ENCODE measurements at places on chromosomes 12 and 14.

DNA sequence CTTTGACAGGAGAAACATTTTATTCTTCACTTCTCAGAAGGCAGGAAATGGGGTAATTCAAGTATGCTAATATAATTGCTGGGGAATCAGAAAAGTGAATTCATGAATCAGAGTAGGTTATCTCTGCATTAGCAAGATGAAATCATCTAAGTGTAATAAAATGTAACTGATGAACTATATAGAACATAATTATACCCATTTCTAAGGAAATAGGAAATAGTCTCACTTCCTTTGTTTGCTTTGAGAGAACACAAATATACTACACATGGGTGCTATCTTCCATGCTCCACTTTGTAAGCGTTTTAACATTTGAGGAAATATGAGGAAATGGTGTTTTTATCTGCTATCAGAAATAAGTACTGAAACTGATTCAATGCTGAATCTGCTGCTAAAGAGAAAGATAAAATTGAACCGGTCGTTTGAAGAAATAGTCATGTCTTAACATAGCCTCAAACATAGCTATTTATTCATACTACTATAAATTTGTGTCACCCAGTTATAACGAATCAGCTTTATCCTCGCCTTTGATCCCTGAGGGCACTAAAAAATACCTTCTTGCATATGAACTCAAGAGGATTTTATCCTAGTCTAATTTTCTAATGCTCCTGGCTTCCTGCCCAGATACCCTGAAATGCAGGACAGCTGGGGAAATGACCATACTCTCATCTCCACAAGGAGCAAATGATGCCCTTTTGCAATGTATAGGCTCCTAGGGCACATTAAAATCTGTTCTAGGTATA lies 696.0 kb downstream of the C12orf50 start:
- DNase-seq, result no peak

DNA sequence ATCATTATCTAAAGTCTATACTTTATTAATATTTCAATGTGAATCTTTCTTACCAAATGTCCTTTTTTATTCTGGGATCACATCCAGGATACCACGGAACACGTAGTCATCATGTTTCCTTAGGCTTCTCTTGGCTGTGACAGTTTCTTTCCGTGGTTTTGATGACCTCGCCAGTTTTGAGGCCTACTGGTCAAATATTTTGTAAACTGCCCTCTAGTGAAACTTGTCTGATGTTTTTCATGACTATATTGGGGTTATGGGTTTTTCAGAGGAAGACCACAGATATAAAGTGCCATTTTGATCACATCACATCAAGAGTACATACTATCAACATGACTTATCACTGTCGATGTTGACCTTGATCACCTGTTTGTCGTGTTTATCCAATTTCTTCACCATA lies 14.1 kb upstream of the SERPINA6 start:
- DNase-seq, result no peak

DNA sequence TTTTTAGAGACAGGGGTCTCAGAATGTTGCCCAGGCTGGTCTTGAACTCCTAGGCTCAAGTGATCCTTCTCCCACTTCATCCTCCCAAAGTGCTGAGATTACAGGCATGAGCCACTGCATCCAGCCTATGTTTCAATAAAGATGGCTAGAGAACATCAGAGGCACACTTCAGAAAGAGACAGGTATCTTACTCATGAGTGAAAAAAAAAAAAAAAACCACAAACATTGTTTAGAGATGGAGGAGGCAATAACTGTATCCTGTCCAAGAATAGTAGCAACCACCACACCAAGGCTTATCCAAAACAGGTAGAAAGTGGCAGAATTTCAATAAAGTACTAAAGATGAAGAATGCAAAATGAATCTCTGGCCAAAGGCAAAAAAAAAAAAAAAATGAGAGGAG lies 30.3 kb downstream of the EEA1 start:
- no peak for DNase-seq

DNA sequence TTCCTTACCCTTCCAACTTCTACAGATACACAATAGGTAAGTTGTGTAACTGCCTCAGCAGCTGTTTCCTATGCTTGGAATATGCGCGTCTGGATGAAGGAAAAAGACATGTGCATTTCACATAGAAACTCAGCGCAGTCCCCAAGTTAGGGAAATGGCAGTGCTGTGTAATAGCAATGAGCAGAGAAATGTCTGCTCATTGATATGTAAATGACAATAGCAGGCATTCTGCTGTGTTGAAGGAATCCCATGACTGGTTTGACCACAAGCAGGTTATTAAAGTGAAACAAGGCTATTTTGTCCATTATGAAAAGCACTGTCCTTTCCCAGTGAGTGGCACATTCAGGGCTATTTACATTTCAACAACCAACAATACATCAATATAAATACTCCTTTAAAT lies 106.6 kb downstream of the BTG1 start:
- no peak for DNase-seq

DNA sequence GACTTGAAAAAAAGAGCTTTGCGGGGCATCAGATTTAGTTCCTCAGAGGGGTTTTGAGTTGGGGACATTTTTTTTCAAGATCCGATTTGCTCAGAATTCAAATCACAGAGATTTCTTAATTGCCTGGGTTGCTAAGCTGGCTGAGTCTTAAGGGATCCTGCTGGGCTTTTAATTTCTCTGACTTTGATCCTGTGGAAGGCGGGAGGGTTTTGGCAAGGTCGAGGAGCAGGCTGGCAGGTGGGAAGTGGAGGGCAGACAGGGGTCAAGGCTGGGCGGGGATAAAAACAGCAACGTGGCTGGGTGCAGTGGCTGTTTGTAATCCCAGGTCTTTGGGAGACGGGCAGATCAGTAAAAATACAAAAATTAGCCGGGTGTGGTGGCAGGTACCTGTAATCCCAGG lies 33.5 kb upstream of the CCDC63 start:
- no peak for DNase-seq

- peak; percentile 15 for DNase-seq
Observed at GRCh38 chr12:39332661-39333175, 110.2 kb downstream of the KIF21A start.

DNA sequence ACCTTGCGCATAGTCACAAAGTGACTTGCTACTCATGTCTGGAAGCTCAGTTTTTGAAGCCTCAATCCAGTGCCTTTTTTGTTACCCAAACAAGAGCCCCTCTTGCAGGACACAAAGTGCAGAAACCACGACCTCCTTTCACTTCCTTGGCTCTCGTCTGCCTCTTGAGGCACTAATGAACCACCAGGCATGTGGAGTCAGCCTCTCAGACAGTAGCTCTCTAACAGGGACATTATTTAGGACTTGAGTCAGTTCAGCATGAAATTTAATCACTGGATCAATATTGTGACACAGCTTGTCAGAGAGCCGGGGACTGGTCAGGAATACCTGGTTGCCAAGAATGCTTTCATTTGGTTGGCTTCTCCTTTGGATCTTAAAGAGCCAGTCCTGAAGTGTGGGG lies 46.7 kb downstream of the HSPB8 start:
- no peak for DNase-seq

DNA sequence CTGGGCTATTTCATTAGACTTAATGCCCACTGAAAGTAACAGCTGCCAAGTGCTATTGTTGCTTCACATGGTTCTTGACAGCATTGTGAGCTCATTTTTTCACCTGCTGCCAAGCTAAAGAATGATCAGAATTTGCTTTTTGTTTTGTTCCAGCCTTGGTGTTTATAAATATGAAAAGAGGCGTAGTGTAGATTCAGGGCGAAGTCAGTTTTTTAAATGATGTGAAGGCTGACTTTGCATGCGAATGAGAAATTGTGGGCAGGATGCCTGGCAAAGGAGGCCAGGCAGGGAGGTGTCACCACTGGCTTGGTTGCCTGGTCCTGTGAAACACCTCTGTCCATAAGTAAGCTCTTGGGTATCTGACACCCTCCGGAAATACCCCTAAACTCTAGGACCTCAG lies 93.3 kb upstream of the NAP1L1 start:
- no peak for DNase-seq

- DNase-seq, result peak; percentile 66
Observed at GRCh38 chr12:45674181-45674977, 55.1 kb upstream of the ARID2 start.

DNA sequence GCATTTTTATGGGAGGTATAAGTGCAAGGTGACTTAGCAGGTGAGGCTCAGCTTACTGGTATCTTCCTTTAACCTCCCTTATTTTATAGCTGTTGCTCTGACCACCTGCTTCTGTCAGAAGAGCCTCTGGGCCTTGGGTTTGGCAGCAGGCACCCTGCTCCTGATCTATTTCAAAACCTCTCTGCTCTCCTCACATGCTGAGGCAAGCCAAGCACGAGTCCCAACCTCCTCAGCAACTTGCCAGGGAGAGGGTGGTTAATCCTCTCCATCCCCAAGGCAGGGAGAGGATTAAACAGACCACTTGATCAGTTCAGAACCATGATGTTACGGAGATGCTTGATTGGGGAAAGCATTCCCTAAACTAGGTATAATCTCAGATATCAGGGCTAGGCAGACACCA lies 5.4 kb downstream of the PLEKHH1 start:
- DNase-seq, result no peak

- no peak for DNase-seq
Observed at GRCh38 chr12:101566318-101566717, 28.5 kb upstream of the MYBPC1 start.

DNA sequence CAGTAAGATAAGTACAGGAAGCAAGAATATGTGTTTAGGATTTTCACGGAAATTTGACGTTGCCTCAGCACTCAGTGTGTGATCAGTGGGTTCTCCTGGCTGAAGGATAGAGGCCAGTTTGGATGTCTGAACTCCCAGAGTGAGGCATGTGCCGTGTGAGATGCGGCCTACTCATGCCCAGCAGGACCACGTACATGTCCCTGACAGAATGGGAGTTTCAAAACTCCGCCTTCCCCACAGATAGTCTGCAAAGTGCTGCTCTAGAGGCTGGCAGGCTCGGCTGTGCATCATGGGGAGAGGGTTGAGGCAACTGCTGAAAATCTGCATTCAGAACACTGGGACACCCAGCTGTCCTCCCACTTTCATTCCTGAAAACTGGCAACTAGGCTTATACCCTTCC lies 58.3 kb downstream of the NINJ2 start:
- DNase-seq, result no peak

GRCh38 chr14:59356312-59356711 lies 108.9 kb downstream of the GPR135 start:
- no peak for DNase-seq

- no peak for DNase-seq
Observed at GRCh38 chr14:56657604-56658003, 78.0 kb downstream of the TMEM260 start.

GRCh38 chr14:91732859-91733477 lies 1.1 kb upstream of the CATSPERB start:
- DNase-seq, result no peak

DNA sequence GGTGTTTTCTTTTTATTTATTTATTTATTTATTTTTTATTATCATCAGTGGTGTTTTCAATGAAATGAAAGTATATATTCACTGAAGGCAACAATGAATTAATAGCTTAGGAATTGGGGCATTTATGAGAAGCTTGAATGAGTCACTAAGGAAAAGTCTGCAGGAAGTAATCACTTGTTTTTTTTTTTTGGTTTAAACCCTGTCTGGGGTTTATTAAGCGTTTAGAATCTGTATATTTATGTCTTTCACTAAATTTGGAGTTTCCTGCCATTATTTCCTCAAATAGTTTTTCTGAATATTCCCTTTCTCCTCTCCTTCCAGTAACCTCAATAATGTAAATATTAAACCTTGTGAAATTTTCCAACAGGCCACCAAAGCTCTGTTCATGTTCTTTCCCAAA lies 85.5 kb downstream of the TESC start:
- DNase-seq, result no peak

- peak; percentile 81 for DNase-seq
Observed at GRCh38 chr14:68814539-68815297, 21.9 kb upstream of the ZFP36L1 start.

DNA sequence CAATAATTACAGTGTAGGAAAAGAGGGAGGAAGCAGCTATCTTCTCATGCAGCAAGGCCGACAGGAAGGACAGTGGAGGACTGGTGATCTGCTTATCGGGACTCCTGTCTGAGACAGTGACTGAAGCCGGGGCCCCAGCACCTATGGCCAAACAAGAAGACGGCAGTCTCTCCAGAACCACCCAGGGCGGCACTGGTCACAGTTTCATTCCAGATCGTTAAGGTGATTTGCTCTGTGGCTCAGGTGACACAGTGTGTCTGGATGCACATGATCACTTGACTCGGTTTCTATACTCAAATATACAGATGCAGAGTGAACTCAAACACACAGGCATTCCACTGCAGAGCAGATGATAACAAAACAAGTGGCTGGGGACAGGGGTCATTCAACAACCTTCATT lies 52.1 kb upstream of the CORO1C start:
- no peak for DNase-seq

- DNase-seq, result no peak
Observed at GRCh38 chr14:58243790-58244555, 670 bp upstream of the PSMA3 start.

GRCh38 chr12:94266796-94267536 lies 118.6 kb downstream of the PLXNC1 start:
- no peak for DNase-seq

- no peak for DNase-seq
Observed at GRCh38 chr12:47743311-47743860, 15.3 kb downstream of the RAPGEF3 start.

DNA sequence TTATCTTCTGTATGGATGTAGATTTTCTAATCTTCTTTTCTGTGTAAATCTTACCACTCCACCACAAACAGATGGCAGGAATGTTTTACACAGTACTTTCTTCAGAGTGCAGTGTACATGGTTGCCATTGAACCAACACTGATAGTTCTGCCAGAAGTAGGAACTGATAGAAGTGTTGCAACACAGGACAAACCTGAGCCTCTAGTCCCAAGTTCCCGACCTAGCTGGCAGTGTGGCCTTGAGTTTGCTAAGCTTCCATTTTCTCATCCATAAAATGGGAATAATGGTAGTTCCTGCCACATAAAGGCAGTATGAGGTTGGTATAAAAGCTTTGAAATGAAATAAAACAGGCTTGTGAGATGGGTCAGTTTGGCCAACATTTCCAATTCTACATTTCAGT lies 50.8 kb upstream of the SAV1 start:
- DNase-seq, result no peak

DNA sequence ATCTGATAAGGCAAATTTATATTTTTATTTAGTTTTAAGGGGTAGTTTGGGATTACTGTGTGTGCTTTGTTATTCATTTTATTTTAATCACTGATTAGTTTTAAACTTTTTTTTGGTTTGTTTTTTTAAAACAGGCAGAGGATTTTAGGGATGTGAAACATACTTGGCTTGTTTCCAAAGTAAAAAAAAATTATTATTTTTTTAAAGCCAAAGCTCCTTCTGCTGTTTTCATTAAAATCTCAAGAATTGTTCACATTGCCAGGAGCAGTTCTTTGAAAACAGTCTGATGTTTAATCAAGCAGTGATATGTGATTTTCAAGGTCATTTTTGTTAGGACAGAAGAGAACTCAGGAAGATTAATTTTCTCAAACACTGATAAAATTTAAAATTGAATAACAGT lies 11.2 kb downstream of the TTC8 start:
- DNase-seq, result no peak

- no peak for DNase-seq
Observed at GRCh38 chr14:51079489-51079888, 15.4 kb downstream of the TRIM9 start.

DNA sequence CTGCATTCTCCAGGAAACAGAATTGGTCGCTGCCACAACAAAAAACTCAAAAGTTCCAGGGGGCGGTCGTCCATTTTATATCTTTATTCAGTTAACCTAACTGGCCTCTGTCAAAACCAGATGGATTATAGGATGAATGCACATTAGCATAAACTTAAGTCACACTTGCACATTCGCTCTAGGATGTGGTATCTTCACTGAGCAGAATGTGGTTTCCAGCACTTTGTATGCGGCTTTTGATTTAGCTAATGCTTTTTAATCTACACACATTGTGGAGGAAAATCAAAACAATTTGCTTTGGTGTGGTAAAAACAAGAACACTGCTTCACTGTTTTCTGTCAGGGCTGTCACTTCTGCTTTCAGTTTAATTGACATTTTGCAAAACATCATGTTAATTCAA lies 4.5 kb downstream of the TAS2R50 start:
- no peak for DNase-seq

Measured in right hindlimb (tissue), 1 donor.